Right ventricle myocardium inferior (tissue), 1 donor: ENCODE measurements at places on chromosomes 11 and 22. TPM values are rescaled to one million over a fixed set of nuclear protein-coding genes. Genes with fewer than 3 reads are reported as not detected.

Gene GALNT18
- total RNA-seq, result 22.9 TPM

Gene TMEM80
- 9.9 TPM for total RNA-seq

Gene FAR1
- 35.4 TPM for total RNA-seq

Gene MYBPC3
- 2,397 TPM for total RNA-seq

Gene CDCA5
- total RNA-seq, result 1.7 TPM

Gene MS4A1
- not detected for total RNA-seq

Gene MRGPRX3
- total RNA-seq, result not detected

Gene ARCN1
- total RNA-seq, result 93.4 TPM

Gene OR8H3
- not detected for total RNA-seq

Gene RRP7A
- 16.3 TPM for total RNA-seq

Gene KCNE3
- 2.9 TPM for total RNA-seq

Gene ART1
- 1.7 TPM for total RNA-seq

Gene MYO7A
- 7.0 TPM for total RNA-seq

Gene TNNI2
- 0.35 TPM for total RNA-seq

Gene FAM111B
- 1.1 TPM for total RNA-seq

Gene FOLR2
- 33.1 TPM for total RNA-seq

Gene OR52H1
- not detected for total RNA-seq

Gene MS4A5
- not detected for total RNA-seq
